GM12865 (cell line): ENCODE measurements at places on chromosomes 12 and 14.

- no peak for DNase-seq
These were observed 2.9 kb downstream of the TMEM121 start for GRCh38 chr14:105529319-105529568.

DNA sequence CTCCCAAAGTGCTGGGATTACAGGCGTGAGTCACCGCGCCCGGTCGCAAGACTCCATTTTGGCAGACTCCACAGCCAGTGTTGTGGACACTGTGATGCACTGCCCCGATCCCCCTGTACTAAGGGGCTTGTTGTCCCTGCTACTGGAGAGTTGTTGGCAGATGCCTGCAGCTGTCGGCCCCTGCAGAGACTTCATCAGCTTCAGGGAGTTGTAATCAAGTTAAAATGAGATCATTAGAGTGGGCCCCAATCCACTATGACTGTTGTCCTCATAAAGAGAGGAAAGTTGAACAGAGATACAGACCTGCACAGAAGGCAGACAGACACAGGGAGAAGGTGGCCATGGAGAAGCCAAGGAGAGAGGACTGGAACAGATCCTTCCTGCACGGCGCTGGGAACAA, 23.7 kb upstream of the TUBA1A start:
- DNase-seq: no peak

GRCh38 chr12:13251521-13251920, 55.0 kb downstream of the EMP1 start:
- DNase-seq: no peak

DNA sequence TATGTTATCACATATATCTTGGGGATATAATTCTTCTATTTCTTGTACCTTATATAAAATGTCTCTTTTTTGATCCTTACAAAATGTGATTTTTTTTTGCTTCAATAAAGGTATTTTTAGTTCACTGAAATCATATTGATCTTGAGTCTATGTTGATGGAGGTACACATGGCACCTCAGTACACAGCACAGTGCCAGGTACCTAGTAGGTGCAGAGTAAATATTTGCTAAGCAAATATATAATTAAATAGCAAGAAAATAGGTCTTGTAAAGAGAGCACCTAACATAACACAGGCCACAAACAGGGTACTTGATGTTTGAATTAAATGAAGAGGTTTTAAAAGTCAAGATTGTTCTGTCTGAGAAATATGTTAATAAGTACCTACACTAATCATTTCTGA, 69.7 kb downstream of the CIT start:
- no peak for DNase-seq

DNA sequence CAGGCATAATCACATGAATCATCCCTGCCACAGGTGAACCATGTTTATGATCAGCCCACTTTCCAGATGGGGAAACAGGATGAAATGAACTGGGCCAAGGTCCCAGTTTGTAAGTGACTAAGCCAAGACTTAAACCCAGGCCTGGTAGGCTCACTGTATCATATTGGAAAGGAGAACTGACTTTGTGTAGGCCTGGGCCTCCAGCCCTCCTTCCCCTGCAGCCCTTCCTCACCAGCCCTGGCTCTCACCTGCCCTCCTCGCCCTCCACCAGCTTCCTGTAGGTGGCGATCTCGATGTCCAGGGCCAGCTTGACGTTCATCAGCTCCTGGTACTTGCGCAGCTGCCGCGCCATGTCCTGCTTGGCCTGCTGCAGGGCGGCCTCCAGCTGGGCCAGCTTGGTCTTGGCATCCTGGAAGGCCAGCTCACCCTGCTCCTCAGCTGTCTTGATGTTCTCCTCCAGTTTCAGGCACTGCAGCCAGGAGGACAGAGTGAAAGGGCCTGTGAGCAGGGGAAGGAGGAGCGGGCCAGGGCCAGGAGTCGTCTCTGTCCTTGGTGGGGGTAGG, 19.8 kb downstream of the KRT80 start:
- DNase-seq: no peak

GRCh38 chr14:24274101-24274543, 2.7 kb upstream of the RABGGTA start:
- peak; percentile 86 for DNase-seq

GRCh38 chr14:105063056-105063455, 2.2 kb downstream of the GPR132 start:
- DNase-seq: no peak

DNA sequence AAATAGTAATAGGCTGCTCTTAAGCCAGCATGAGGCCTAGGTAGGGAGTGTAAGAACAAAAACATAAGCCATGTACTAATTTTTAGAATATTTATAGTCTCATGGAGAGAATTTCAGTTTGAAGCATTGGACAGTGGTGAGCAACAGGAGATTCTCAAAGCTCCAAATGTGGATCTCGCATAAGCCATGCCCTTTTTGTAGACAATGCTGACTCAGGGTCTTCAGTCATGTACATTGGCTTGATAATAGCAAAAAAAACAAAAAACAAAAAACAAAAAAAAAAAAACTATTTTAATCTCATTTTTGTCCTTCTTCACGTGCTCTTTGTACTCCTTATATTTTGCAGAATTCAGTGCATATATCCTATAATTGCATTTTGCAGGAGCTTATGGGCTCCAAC, 402.9 kb downstream of the TMTC2 start:
- no peak for DNase-seq

GRCh38 chr14:26381405-26381804, 216.4 kb downstream of the NOVA1 start:
- DNase-seq: no peak

GRCh38 chr14:28765169-28765830, 1.3 kb upstream of the FOXG1 start:
- DNase-seq: no peak

- DNase-seq: peak; percentile 43
These were observed 13.2 kb downstream of the CPNE8 start for GRCh38 chr12:38892087-38892786.

- DNase-seq: peak; percentile 75
These were observed 32.9 kb upstream of the IGF1 start for GRCh38 chr12:102513272-102513671.

- no peak for DNase-seq
These were observed 700.4 kb upstream of the TBX3 start for GRCh38 chr12:115384391-115384790.

- peak; percentile 88 for DNase-seq
These were observed 604 bp downstream of the EIF4B start for GRCh38 chr12:53006810-53007309.

DNA sequence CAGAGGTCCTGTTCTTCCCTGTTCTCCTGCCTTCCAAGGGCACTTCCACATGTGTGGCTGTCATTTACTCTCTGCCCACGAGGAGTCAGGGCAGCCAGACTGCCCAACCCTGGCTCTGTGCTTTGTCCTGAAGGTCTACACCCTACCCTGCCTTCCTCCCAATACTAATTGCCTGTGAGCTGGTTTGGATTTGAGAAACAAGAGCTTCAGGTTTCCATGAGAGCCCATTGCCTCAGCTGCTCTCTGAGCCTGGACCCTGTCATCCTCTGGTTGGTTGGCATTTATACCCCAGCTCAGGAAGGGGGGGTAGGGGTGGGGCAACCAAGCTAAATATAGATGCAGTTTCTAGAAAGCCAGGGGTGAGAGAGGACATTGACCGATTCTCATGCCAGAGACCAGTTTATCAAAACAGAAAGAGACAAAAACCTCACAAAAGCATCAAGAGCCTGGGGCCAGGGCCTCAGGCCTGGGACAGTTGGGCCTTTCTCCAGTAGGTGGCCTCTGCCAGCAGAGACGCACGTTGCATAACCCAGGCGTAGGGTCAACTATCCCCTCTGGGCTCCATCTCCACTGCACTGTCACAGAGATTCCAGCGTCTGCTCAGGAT, 34.5 kb downstream of the VDR start:
- DNase-seq: peak; percentile 81

- DNase-seq: no peak
These were observed 273.9 kb downstream of the NUAK1 start for GRCh38 chr12:105864901-105865300.
